Glutamatergic neuron (in vitro differentiated cells): ENCODE measurements at places on chromosomes 3 and 15. TPM values are rescaled to one million over a fixed set of nuclear protein-coding genes. Genes with fewer than 3 reads are reported as not detected.

The GABRR3 gene
- total RNA-seq: not detected

The CEMIP gene
- 0.25 TPM for total RNA-seq

The PLSCR2 gene
- total RNA-seq: not detected

The OR4F15 gene
- total RNA-seq: not detected

The SKOR1 gene
- total RNA-seq: 4.0 TPM

The TGM4 gene
- total RNA-seq: not detected

The ANKDD1A gene
- total RNA-seq: 6.8 TPM

The EEF1AKMT4 gene
- total RNA-seq: 1.7 TPM

The SCN5A gene
- total RNA-seq: 4.8 TPM

The ACAN gene
- 0.05 TPM for total RNA-seq

The MYO9A gene
- 111 TPM for total RNA-seq

The BSN gene
- 46.9 TPM for total RNA-seq

The PROK2 gene
- total RNA-seq: not detected

The ARRDC4 gene
- 16.9 TPM for total RNA-seq

The VPS33B gene
- 31.7 TPM for total RNA-seq

The CCR1 gene
- total RNA-seq: not detected

The LRRK1 gene
- 1.5 TPM for total RNA-seq

The NR2E3 gene
- 0.69 TPM for total RNA-seq

The GHSR gene
- not detected for total RNA-seq

The CLDN18 gene
- total RNA-seq: not detected

The TMA7 gene
- total RNA-seq: 154 TPM

The GPR27 gene
- total RNA-seq: 4.7 TPM

The ROPN1 gene
- not detected for total RNA-seq

The GYG1 gene
- 27.3 TPM for total RNA-seq

The CCR9 gene
- not detected for total RNA-seq

The FETUB gene
- not detected for total RNA-seq

The CCDC39 gene
- not detected for total RNA-seq
